ENCODE measurements at places on chromosomes 13 and 19.
A peak's percentile ranks its signal among the peaks of the same experiment; 100 is the strongest.

- no peak for DNase-seq
These were observed 349.1 kb downstream of the LIG4 start for GRCh38 chr13:107866032-107866940.

- peak; percentile 12 for DNase-seq
These were observed 78.9 kb downstream of the FLT1 start for GRCh38 chr13:28415994-28416421.

DNA sequence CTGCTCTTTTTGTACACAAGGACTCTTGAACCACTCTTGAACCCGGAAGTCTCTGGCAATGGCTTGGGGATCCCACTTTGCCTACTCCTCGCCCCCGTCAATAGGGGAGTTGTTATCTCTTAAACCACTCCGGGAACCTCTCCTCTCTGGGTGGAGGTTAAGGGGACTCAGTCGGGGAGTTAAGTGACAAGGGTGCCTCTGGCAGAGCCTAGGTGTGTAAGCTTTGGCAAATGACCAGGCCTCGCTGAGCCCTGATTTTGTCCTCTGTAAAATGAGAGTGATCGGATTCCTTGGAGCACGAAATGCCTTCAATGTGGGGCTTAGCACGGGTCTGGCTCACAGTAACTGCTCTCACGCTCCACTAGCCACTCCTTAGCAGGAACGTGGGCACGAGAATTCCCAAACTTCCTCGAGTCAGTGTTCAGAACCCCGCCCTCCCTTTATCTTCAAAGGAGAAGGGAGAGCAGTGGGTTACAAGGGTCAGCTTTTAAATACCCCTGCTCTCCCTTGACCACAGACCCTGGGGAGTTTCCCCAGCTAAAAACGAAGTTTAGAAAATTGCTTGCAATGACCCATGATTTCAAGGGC, 193.3 kb downstream of the KATNAL1 start:
- no peak for DNase-seq

- peak; percentile 93 for DNase-seq
These were observed 467 bp upstream of the CLN5 start for GRCh38 chr13:76991432-76991795.

- no peak for DNase-seq
These were observed 321 bp upstream of the ZNF222 start for GRCh38 chr19:44024900-44025216.

GRCh38 chr19:51103926-51104341, 4.3 kb downstream of the CTU1 start:
- DNase-seq: no peak

- DNase-seq: no peak
These were observed at the start of gene SACS for GRCh38 chr13:23433171-23434153. TSS of gene SACS (minus strand) at chr13:23433702. CDS start at chr13:23411239, 22,463 bp downstream.

DNA sequence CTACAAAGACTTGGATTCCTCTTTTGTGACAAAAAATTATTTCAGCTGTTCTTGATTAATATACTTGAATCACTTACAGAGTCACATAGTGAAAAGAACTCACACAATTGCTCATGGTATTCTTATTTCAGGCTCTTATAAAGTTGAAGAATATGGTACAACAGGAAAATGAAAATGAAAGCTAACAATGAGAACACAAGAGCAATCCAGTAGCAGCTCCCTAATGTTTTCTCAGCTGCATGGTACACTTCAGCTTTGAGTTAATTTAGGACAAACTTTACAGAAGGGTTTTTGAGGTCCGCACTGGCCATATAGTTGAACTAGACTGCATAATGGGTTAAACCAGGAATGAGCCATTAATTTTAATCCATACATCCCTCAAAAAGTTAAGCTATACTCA, 1261.8 kb downstream of the SLITRK5 start:
- DNase-seq: no peak

- no peak for DNase-seq
These were observed 47.0 kb downstream of the PCDH9 start for GRCh38 chr13:67183151-67183550.

DNA sequence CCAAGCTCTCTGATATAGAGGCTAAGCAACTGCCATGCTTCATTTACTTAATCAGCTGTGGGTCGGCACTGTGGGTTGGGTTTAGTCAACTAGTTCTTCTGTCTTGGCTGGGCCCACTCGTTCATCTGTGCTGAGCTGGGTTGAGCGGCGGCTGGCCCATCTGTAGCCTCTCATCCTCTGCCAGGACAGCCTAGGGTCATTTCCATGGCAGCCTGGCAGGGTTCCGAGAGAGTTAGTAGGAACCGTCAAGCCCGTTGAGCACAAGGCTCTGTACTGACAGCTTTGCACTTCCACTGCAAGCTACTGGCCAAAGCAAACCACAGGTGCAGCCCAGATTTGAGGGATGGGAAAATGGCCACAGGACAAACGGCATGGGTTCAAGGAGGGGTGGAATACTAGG, 6.6 kb upstream of the ZNF835 start:
- no peak for DNase-seq

DNA sequence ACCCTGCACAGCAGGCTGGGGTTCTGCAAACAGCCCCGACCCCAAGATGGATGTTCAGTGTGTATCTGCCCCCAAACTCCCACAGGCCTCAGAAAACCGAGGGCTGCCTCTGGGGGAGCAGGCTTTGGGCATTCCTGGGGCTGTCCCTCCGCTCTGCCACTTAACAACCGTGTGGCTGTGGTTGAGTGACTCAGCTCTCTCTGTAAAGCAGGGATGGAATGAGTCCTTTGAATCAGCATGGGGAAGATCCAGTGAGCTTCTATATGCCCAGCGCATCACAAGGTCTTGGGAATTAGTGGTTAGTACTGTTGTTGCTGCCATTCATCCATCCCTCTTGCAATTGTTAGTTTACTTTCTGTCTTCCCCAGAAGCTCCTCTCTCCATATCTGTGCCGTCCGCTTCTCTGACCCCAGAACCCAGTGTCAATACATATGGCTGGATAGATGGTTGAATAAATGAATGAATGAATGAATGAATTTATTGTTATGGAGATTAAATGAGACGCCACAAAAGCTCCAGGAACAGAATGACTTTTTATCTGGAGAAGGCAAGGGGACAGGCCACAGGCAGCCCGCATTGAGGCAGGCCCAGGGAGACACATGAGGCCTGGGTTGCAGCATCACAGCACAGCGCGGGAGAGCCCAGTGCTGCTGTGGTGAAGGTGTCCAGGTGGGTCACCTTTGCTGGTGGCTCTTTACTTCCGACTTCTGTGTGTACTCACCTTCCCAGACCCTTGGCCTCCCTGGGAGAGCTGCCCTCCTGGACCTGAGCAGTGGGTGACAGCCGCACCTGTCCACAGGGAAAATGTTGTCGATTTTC, 89.2 kb downstream of the RGCC start:
- peak; percentile 33 for DNase-seq

- no peak for DNase-seq
These were observed 16.9 kb downstream of the PEX11G start for GRCh38 chr19:7471696-7472615.

DNA sequence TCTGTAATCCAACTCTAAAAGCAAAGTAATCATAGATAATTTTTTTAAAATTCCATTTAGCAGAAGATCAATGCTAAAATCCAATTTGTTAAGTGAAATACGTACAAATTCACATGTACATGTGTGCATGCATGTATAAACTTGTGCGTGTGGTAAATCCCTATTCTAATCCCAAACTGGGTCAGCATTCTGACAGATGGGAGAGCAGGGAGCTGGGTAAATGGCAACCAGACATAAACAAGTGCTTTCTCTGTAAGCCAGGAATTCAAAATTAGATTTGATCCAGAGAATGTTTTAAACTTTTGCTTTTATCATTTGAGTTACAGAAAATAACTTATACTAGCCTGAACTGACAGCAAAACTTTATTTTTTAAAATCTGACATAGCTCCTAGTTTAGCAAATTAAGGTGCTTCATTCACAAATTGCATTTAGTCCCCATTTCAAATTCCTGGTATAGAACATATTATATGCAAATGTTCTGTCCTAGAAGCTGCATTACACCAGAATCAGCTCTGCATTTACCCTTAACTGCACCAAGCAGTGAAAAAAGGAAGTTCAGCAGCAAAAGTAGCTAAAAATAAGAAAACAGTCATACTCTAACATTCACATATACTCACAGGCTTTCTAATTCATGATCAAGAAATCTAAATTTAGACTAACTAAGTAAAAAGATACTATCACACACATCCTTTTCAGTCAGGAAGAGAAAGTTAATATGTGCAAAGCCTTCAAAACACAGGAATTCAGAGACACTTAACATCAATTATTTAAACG, 32.6 kb downstream of the UBL3 start:
- DNase-seq: peak; percentile 15

GRCh38 chr13:112187527-112188297, 120.8 kb downstream of the SOX1 start:
- DNase-seq: no peak

GRCh38 chr13:48862572-48862971, 113.1 kb upstream of the FNDC3A start:
- DNase-seq: no peak

DNA sequence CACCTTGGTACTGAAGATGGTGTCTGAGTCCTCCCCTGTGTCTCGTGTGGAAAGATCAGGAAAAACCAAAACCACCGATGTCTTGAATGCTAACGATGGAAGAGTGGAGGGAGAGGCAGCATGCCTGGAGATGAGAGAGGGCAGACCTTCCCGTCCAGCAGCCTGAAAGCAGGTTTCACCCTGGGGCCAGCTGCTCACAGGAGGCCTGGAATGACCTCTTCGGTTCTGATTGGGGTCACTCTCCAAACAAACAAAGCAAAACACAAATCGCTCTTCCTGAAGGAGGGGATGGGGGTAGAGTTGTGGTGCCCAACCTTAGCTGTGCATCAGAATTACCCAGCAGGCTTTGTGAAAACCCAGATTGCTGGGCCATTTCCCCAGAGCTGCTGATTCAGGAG, 142.3 kb upstream of the SOX1 start:
- DNase-seq: no peak

DNA sequence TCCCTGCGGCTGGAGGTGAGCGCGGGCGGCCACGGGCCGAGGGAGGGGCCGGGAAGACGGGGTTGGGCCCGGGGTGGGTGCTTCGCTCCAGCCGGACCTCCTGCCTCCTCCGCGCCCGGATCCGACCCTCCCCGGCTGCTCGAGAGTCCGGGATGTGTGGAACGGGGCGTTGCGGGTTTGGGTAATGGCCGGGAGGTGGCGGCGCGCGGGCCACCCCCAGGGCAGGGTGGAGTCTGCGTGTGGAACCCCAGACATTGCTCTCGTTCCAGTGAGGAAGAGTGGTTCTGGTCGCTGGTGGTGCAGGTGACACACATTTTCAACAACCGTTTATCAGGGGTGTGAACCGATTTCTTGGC, 38.8 kb downstream of the ARHGEF7 start:
- DNase-seq: no peak

- no peak for DNase-seq
These were observed 11.5 kb upstream of the COLGALT1 start for GRCh38 chr19:17543986-17544385.

DNA sequence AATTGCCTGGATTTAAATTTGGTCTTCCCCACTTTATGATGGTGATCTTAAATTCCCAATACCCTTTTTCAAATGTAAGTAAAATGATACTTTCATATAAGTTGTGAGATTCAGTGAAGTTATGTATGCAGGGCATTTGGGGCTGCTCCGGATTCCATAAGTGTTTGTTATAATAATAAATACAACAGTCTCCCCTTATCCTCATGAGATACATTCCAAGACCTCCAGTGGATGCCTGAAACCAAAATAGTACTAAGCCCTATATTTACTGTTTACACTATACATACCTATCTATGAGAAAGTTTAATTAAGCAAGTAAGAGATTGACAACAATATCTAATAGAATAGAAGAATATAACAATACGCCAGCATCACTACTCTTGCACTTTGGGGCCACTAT, 2237.8 kb downstream of the PCDH9 start:
- DNase-seq: no peak

DNA sequence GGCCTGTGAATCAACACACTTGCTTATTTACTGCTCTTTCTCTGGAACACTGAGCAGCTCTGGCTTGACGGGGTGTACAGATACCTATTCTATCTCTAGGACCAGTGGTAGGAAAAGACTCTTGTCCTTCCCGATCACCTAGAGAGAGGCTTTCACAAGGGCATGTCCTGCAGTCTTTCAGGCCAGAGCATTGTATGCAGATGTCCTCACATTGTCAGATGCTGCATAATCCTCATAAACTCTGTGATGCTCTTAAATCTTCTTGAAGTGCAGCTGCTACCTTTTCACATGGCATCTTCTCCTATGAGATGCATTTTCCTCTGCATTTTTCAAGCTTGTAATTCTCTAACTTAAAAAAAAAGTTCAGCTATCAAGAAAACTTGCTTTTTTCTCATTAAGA, 369.4 kb downstream of the OLFM4 start:
- no peak for DNase-seq

- DNase-seq: peak; percentile 65
These were observed 23.1 kb downstream of the SIGLEC5 start for GRCh38 chr19:51607077-51607476.

DNA sequence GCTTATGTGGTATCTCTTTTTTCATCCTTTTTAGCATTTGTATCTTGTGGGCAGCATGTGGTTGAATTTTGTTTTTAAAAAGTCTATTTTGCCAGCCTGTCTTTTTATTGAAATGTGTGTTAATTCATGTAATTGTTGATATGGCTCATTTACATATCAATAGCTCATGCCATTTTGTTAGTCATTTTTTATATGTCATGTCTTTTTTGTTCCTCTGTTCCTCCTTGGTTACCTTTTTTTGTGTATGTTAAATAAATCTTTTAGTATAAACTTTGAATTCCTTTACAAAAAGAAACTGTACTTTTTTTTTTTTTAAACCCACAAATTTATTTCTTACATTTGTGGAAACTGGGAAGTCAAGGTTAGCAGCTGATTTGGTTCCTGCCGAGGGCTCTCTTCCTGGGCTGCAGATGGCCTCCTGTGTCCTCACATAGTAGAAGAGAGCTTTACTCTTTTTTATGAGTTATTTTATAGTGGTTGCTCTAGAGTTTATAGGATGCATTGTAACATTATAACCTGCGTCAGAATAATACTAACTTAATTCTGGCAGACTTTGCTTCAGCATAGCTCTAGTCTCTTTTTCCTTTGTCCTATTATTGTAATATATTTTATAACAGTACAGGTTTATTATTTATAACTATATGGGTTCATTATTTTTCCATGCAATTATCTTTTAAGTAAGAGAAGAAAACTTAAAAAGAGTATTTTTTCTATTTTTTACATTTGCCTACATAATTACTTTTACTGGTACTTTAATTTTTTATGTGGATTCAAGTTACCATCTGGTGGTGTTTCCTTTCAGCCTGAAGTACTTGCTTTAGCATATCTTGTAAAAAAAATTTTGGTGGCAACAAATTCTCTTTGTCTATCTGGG, 86.3 kb downstream of the URI1 start:
- DNase-seq: no peak

DNA sequence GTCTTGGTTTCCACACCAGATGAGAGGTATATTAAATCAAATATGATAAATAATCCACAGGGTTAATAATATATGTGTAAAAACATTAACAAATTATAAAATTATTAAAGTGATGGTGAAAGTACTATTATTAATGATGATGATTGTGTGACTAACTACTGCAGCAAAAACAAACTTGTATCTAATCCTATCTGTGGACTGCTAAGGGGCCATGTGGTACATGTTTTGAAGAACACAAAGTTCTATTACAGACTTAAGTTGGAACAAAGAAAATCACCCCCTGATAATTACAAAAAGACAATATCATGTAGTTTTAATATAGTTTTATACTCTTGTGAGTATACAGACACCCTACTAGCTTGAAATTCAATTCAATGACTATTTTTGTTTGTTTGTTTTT, 504.2 kb upstream of the NBEA start:
- DNase-seq: no peak

GRCh38 chr13:83716121-83716520, 166.2 kb downstream of the SLITRK1 start:
- no peak for DNase-seq

- no peak for DNase-seq
These were observed 36.9 kb upstream of the TUBGCP3 start for GRCh38 chr13:112624602-112625430.
